Left kidney (tissue), 8 donors: ENCODE measurements at places on chromosomes 2 and 18. TPM values are rescaled to one million over a fixed set of nuclear protein-coding genes. Genes with fewer than 3 reads are reported as not detected.

The BCL2 gene
- polyA plus RNA-seq: 25.2 TPM

The TMEM198 gene
- polyA plus RNA-seq: 2.5 TPM

The ZAP70 gene
- 2.2 TPM for polyA plus RNA-seq

The ADI1 gene
- polyA plus RNA-seq: 72.0 TPM

DNA sequence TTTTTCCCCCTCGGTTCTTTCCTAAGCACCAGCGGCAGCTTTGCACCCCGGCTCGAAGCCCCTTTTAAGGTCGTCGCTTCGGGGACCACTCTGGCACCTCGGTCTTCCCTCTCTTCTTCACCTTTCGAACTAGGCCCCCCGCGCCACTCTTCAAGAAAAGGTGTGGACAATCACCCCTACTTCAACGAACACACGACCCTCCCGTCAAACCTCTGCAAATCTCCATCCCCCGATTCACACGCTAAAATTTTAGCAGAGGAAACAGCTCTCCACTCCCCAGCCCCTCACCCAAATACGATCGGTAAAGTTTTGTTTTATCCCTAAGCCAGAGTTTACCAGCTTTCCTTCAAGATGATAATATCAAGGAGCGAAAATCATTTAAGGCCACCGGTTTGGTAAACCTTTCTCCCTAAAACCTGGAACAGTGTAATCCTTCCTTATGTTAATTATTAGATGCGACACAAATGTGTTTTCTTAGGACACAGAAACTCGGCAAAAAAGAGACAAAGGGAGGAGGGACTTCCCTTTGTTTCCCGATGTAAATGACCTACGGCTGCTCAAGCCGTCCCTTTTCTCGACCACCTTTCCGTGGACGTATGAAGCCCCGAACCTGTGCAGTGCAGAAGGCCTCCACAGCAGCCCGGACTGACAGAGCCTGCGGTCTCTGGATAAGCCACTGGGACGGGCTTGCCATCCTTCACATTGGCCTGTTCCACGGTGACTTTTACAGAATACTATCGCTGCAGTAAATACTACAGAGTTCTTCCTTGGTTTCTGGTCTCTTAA, 85.2 kb downstream of the RBMS1 start:
- no peak for DNase-seq

- no peak for DNase-seq
These were observed 329.6 kb upstream of the ID2 start for GRCh38 chr2:8352296-8352695.

- DNase-seq: no peak
These were observed 519 bp downstream of the METTL4 start for GRCh38 chr18:2570772-2571199.

DNA sequence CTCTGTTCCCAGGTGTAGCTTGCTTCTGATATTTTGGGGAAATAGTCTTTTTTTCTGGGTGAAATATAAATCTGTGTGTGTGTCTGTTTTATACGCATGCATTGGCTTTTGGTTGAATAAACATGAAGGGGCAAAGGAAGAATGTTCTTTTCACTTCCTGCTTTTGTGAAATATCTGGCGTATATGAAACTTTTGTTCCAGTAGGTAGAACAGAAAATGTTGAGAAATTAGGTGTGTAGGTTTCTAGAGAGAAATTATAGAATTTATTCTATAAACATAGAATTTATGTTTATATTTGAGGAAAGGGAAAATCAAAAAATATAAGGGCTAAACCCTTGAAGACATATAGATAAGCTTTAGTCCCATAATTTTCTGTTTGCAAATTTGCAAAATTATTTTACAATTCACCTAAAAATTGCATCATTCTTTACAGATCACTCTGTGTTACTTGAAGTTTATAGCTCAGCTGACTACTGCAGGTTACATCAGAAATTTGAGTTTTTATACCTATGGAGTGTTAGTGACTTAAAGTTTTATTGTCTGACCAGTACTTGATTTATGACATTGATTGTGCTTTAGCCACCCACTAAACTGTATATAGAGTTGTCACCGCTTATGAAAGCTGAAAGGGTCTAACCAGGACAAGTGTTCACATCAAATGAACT, 116.1 kb downstream of the FAM117B start:
- DNase-seq: no peak

GRCh38 chr2:142037066-142037465, 93.8 kb downstream of the LRP1B start:
- DNase-seq: no peak

DNA sequence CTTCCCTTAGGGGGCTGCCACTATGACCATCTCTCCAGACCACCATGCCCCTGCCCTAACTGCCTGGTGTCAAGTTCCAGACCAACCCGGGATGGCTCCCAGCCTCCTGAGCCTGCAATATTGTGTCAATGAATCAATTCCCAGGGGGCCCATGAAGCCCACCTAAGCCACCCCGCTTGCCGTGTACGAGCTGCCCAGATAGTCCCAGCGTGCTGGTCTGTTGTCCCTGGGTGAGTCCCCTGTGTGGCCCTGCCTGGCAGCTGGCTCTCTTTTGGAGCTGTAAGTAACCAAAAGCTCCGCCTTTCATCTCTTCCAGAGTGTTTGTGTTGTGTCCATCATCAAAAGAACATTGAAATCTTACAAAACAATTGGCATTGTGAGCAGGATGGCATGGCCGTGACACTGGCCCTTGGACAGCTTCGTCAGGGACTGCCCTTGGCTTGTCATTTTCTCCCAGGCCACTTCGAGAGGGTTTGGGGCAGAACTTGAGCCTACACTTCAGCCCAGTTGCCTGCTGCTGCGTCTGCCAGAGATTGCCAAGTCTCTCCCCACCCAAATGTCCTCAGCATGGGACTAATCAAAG, 11.3 kb upstream of the MAL start:
- no peak for DNase-seq

GRCh38 chr18:75473316-75473715, 45.8 kb upstream of the SMIM21 start:
- no peak for DNase-seq

DNA sequence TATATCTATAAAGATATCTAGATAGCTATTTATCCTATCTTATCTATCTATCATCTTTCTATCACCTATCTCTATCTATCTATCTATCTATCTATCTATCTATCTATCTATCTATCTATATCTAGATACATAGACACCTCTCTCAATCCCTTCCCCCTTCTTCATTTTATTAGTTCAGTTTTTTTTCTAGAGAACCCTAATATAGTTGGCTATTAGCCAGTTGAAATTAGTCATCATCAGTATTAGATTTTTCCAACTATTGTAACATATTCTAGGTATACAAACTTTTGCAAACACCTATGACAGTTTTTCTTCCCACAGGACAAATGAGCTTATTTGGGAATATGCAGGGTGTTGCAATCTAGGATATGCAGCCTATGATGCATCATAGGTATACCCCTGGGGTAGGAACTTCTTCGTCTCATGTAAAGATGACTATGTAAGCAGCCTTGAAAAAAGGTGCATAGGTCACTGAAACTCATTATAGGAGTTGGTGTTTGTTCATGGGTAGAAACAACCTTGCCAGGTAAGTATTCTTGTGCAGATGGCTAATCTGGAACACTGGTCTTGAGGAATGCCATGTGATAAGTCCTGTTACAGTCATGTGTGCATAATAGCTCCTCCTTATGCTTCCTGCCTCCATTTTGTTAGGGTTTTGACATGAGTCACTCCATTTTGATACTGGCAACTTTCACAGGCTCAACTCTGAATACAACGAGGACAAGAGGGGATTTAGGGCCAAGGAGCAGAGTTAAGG, 160.7 kb upstream of the ZSWIM2 start:
- no peak for DNase-seq

GRCh38 chr2:77579076-77579769, 57.0 kb upstream of the LRRTM4 start:
- no peak for DNase-seq
